Activated naive CD4-positive, alpha-beta T cell treated with anti-CD3 and anti-CD28 coated beads for 36 hours (primary cell): ENCODE measurements at places on chromosomes 2 and 18. TPM values are rescaled to one million over a fixed set of nuclear protein-coding genes. Genes with fewer than 3 reads are reported as not detected.

- no peak for DNase-seq
- no peak overlapping the region for H3K4me3 ChIP-seq
- peaks cover 1% of the 10 kb centered on the region for H3K36me3 ChIP-seq
- no peak overlapping the region for H3K27ac ChIP-seq
- peaks cover 18% of the 10 kb centered on the region for H3K4me1 ChIP-seq
Measured at GRCh38 chr2:195468771-195469170, 188.3 kb upstream of the SLC39A10 start.

- DNase-seq = no peak
- H3K36me3 ChIP-seq = no peaks in the 10 kb centered on the region
- H3K4me1 ChIP-seq = peaks cover 7% of the 10 kb centered on the region
Measured at GRCh38 chr2:170408461-170409163, 230.7 kb downstream of the MYO3B start.

DNA sequence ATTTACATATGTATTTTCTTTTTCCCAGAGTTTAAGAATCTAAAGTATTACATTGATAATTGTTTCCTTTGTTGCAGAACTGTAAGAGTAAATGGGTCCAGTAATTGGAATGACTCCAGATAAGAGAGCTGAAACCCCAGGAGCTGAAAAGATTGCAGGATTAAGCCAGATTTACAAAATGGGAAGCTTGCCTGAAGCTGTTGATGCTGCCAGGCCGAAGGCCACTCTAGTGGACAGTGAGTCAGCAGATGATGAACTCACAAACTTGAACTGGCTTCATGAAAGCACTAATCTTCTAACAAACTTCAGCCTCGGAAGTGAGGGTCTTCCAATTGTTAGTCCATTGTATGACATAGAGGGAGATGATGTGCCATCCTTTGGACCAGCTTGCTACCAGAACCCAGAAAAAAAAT, 183.8 kb upstream of the STON1 start:
- H3K27ac ChIP-seq = no peak overlapping the region
- no peaks in the 10 kb centered on the region for H3K27me3 ChIP-seq
- no peak for DNase-seq
- peaks cover 40% of the 10 kb centered on the region for H3K4me1 ChIP-seq
- no peak overlapping the region for H3K4me3 ChIP-seq
- H3K36me3 ChIP-seq = peaks cover 43% of the 10 kb centered on the region

DNA sequence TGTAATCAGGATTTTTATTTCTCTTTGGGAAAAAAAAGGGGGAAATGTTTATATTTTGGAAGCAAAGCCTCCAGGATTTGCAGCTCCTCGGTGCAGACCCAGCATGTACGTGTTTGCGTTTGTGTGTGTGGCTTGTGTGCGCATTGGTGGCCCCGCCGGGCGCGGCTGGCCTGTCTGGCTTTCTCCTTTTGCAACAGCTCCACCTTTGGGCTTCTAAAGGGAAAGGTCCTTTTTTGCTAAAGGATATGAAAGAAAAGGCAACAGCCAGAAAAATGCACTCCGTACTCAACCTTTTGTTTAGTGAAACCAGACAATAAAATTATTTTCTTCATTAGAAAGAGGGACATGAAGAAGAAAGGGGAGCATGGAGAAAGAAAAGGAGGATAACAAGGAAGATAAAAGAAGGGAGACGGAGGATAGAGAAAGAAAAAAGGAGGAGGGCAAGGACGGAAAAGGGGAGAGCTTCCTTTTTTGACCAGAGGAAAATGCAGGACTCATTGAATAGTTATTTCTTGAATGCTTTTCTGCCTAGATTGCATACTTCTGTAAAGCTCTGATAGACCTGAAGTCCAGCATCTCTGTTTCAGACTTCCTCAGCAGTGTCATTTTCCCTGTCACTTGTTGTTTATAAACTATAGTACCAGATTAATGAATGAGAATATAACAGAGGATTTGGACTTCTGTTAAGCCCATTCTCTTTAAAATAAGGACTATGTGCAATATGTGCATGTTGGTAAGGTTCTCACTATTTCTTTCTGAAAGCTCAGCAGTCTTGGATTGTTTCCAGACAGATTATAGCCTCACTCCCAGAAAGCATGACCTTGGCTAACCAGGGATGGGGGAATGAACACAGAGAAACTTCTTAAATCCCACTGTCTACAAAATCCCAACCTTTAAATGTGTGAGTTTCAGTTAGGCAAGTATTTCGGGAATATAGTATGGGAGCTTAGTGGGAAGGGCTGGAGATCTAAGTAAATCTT, 563.1 kb upstream of the PIK3C3 start:
- no peak overlapping the region for H3K27ac ChIP-seq
- no peaks in the 10 kb centered on the region for H3K36me3 ChIP-seq
- no peaks in the 10 kb centered on the region for H3K27me3 ChIP-seq
- H3K4me3 ChIP-seq = no peak overlapping the region
- H3K4me1 ChIP-seq = no peaks in the 10 kb centered on the region
- DNase-seq = no peak

- peak; percentile 3 for DNase-seq
- no peaks in the 10 kb centered on the region for H3K27me3 ChIP-seq
- H3K4me3 ChIP-seq = no peak overlapping the region
Measured at GRCh38 chr18:13379062-13379865, 160.7 kb downstream of the LDLRAD4 start.

DNA sequence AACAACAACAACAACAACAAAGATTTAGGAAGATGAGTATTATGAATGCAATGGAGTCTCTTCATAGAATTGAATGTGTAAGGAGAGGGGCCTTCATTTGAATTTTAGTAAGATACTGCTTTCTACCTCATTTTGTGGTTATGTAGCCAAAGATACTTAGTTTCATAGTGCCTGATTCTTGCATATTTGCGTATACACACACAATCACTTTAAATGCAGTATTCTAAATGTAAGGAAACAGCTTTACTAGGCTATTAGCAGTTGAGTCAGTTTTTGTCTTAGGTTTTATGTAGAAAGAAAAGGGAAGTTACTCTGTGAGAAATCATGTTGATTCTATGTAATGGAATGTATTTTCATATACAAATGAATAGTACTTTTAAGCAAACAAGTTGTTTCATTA, 80.5 kb downstream of the HAUS1 start:
- no peak for DNase-seq
- no peak overlapping the region for H3K4me3 ChIP-seq
- H3K4me1 ChIP-seq = peaks cover 58% of the 10 kb centered on the region
- H3K27ac ChIP-seq = no peak overlapping the region

DNA sequence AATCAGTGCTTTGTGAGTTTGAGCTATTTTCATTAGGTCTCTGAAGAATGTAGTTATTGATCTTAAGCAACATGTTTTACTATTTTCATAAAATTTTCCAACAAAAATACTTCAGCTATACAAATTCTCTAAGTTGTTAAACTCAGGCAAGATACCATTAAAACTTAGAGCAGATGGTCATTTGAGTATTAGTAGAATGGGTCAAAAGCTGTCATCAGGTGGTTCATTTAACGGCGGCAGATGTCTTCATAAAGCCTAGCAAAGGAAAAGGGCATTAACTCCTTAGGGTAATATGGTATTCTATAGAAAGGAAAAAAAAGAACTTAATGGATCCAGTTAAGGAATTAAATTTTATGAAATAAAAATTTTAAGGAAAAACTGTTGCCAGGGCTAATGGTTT, 19.2 kb downstream of the MIB1 start:
- no peak for DNase-seq
- H3K4me1 ChIP-seq = peaks cover 8% of the 10 kb centered on the region
- no peaks in the 10 kb centered on the region for H3K27me3 ChIP-seq

DNA sequence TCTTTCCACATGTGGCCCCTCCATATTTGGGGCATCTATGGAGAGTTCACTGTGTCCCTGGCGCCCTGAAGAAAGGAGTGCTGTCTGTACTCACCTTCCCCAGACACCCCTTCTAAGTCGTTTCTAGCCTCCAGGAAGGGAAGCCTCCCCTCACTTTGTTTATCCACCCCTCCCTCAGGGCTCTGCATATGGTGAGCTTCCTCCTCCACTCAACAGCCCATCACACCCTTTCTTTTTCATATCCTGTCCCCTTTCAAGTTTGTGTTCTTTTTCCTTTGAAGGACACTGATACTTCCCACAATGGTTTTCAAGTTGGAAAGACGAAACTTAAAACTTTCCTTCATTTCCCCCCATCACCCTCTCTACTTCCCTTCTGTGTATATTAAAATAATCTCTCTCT, 291.4 kb upstream of the POU3F3 start:
- H3K27ac ChIP-seq = no peak overlapping the region
- peaks cover 5% of the 10 kb centered on the region for H3K27me3 ChIP-seq
- DNase-seq = no peak

DNA sequence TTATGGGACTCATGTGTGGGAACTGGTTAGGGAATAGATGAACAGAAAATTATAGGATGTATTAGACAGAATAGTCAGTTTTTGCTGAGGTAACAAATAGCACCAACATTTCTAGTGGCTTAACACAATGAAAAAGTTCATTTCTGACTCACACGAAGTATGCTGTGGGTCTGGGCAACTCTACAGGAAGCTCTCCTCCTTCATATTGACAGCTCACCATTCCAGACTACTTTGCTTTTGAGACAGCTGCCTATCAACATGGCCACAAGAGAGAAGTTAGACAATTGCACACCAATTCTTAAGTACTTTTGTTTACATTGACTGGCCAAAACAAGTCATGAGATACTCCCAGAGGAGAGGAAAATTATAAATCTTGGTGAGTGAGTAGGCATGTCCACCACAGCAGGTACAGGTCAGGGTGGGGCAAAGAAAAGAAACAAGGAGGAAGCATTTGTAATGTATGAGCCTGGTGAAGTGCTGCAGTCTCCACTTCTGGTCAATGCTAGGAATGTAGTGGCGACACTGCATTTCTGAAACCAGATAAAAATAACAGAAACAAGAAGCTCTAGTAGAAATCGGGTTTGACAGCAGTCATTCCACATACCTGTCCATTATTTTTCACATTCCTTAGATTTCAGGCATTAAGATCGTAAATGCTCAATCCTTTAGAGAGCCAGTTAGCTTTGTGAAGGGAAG, 141.6 kb downstream of the ICOS start:
- peaks cover 6% of the 10 kb centered on the region for H3K4me1 ChIP-seq
- no peak overlapping the region for H3K27ac ChIP-seq
- H3K27me3 ChIP-seq = peaks cover 2% of the 10 kb centered on the region
- H3K36me3 ChIP-seq = no peaks in the 10 kb centered on the region
- no peak overlapping the region for H3K4me3 ChIP-seq

The ATP6V1C2 gene
- total RNA-seq = not detected
